ENCODE measurements at places on chromosomes 13 and 19.

DNA sequence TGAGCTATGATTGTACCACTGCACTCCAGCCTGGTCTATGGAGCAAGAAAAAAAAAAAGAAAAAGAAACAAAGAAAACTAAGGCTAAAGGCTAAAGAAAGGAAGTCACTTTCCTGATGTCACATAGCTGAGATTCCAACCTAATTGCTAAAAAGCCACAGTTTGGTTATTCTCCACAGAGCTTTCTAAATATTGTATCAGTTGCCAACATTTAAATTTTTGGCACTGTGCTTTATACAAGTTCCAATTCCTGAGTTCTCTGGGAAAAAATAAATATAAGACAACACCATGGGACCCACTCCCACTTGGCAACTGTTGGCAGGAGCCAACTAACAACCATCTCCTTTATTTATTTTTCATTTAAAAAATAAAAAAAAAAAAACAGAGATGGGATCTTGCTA, 11.2 kb upstream of the LYPD3 start:
- peak; percentile 86 for DNase-seq

DNA sequence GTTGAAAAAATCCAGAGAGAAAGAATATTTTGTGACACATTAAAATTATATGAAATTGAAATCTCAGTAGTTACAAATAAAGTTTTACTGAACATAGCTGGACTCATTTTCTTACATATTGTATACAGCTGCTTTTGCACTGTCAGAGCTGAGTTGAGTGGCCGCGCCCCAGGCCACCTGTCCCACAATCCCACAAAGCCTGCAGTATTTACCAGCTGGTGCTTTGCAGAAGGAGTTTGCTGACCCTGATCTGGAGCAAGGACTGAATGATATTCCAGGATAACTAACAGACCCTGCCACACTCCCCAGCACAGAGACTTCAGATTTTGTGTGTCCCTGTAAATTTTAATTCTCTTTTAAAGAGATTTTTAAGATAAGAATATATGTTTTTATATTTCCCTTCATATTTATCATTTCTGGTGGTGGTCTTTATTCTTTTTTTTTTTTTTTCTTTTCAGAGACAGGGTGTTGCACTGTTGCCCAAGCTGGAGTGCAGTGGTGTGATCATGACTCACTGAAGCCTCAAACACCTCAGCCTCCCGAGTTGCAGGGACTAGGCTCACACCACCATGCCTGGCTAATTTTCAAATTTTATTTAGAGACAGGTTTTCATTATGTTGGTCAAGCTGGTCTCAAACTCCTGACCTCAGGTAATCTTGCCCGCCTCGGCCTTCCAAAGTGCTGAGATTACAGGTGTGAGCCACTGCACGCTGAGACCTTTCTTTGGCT, 48.5 kb downstream of the TDRD12 start:
- DNase-seq = no peak

DNA sequence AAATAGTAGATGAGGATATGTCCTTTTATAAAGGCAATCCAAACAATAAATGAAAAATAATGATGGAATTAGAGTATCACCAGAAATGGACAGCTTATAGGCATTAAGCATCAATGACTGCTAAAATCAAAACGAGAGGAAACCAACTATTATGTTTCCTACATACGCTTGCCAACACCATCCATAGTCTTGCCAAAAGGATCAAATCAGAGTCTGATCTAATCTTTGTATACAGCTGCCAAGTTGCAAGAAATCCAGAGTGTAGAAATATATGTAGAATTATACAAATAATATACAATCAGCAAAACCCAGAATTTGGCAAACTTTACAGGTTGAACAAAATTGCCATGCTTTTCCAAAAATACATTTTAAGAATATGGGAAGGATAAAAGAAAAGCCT, 1661.6 kb downstream of the SLITRK1 start:
- DNase-seq = no peak

- DNase-seq = no peak
Observed at GRCh38 chr13:30192320-30193093, 114.8 kb downstream of the KATNAL1 start.

Data from fibroblast of skin of scalp (primary cell).